ENCODE measurements at places on chromosomes 3 and 15.

DNA sequence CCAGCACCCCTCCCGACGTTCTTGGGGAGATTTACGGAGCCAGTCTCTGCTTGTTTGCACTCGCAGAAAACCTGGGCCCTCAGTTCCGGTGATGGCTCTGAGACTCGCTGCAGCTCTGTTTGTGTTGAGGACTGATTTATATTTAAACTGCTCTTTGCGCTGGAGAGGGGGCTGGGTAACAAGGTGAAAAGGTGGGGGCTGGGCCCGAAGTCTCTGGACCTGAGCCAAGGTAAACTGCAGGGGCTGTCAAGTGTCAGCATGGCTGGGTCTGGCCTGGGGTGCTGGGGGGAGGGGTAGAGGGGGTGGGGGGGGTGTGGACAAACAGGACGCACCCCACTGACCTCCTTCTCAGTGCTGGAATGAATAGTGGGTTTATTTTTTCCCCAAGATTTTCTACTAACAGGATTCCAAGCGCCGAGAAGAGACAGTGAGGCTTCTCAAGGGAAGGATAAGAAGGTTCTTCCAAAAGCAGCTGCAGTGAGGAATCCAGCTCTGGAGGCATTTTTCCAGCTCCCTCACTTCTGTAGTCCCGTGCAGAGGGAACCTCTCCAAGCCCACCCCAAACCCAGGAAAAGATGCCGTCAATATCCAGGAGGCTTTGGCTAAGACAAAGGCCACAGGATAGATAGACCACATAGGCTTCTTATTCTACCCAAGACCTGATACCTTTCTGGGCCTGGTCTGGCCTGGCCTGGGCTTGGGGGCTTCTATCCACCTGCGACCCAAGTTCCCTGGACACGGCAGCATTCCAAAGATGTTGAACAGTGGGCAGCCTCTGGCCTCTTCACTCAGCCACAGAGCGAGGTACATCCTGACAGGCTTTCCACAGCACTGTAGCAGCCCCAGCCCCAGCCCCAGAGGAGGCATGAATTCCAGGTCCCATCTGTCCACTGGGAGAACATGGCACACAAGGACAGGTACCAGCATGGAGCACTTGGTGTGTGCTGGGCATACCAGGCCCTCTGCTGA lies 938 bp upstream of the SLCO2A1 start:
- DNase-seq, result no peak

DNA sequence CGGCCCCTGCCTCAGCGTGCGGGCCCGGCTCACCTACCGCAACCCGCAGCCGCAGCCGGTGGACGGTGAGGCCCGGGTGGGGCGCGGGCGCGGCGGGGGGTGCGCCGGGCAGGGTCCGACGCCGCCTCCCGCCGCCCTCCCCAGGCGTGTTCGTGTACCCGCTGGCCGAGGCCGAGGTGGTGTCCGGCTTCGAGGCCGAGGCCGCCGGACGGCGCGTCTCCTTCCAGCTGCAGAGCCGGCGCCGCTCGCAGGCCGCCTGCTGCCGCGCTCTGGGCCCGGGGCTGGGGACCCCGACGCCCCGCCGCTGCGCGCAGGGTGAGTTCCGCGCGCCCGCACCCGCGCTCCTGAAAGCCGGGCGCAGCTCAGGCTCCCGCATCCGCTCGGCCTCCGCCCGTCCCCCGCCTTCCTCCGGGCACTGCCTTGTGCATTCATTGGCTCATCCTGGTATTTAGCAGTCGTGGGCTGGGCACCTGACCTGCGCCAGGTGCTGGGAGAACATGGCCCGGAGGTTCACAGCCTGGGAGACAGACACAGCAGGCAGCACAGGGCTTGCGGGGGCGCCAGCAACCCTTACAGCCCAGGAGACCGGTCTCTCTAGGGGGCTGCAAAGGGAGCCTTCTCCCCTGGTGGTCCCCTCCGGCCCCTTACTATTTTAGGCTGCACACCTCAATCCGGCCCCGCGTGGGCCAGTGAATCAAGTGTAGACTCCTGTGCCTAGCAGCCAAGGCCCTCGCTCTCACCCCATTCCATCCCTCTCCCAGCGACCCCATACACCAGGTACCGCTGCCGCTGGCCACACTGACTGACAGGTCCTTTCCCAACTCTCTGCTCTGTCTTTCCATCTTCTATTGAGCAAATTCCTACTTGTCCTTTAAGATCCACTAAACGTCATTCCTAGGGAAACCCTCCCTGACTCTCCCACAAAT lies 1.5 kb downstream of the VWA5B2 start:
- no peak for DNase-seq

DNA sequence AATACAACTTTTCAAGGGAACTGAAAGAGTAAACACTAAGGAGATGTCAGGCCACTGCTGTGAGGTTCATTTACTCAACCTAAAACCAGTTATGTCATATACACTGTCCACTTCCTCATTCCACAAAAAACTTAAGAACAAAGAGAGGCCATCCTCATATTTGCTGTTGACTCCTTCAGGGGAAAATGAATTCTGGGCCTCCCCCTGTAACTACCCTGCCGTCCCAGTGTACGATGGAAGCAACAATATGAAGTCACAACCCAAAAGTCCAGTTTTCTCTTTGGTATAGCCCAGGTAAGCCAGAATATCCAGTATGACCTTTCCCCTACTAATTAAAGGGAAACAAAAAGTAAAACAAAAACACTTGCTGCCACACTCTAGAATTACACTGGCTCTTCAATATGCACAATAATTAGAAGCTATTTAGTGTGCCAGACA lies 16.2 kb downstream of the CEP152 start:
- DNase-seq, result no peak

DNA sequence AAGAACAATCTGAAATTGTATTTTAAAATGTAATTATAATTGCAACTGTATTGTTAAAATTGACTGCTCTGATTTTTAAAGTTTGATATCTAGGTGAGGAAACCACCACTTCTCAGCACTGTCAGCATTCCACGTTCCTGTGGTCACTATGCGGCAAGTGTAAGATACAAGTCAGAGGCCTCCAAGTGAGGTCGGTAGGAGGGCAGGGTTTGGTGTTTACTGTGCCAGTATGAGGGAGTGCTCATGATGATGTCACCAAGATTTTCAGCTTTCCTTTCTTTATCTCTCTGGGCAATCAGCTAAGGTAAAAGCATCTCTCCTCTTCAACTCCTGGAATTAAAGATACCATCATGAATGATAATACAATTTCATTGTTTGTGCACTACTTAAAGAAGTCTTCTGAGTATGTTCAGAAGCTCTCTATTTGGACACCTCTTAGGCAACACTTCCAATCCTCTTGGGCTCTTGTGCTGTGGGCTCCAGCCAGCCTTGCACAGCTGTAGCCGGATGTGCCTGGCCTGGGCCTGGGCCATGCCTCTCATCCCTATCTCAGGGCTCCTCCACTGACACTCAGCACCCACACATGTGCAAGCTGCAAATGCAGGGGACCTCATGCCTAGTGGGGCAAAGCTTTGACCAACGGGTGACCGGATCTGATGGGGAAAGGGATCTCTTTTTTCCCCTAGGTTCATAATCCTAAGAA lies 42.9 kb downstream of the CCR3 start:
- no peak for DNase-seq

DNA sequence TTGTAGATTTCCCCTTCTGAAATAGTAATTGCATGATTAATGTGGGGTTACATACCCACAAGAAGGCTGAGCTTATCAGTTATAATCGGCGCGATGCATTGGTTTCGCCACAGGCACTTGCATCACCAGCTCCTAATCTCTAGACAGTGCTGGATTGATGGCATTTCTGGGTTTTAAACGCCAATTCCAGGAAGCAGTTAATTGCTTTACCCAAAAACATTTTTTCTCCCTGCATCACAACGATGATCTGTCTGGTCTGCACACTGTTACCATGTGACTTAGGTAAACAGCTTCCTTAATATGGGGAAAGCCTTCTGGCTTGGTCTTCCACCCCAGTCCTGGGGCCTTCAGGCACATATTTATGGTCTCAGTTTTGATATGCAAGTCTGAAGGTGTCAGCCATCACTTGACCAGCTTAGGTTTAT lies 70.0 kb upstream of the HEG1 start:
- no peak for DNase-seq

DNA sequence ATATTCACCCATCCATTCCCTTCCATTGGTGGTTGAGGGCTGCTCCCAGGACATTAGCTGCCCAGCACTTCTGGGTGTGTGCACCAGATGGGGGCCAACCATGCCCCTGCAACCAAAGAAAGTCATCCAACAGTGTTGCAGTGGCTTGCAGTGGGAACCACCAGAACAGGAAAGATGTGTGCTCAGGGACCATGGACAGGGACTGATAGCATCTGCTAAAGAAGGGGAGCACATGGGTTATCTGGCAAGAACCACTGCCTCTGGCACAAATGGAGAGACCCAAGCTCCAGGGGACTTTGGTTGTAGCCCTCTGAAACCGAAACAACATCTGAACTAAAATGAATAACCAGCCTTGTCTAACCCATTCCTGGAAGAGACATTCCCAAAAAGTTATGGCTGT lies 8.1 kb downstream of the DCLK3 start:
- DNase-seq, result no peak

GRCh38 chr3:145623349-145623748 lies 537.6 kb downstream of the PLOD2 start:
- no peak for DNase-seq

DNA sequence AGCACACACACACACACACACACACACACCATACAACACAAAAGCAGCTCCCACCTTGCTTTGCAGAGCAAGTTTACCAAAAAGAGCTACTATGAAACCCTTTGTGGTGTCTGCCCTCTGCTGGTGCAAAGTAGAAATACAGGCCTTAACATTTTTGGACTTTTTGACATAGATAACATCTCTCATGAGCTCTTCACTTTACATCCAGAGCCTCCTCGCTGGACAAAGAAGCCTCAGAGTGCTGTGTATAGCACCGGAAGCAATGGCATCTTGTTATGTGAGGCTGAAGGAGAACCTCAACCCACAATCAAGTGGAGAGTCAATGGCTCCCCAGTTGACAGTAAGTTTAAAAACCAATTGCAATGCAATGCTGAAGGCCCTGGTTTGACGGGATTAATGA lies 157.9 kb downstream of the CHL1 start:
- DNase-seq, result no peak

DNA sequence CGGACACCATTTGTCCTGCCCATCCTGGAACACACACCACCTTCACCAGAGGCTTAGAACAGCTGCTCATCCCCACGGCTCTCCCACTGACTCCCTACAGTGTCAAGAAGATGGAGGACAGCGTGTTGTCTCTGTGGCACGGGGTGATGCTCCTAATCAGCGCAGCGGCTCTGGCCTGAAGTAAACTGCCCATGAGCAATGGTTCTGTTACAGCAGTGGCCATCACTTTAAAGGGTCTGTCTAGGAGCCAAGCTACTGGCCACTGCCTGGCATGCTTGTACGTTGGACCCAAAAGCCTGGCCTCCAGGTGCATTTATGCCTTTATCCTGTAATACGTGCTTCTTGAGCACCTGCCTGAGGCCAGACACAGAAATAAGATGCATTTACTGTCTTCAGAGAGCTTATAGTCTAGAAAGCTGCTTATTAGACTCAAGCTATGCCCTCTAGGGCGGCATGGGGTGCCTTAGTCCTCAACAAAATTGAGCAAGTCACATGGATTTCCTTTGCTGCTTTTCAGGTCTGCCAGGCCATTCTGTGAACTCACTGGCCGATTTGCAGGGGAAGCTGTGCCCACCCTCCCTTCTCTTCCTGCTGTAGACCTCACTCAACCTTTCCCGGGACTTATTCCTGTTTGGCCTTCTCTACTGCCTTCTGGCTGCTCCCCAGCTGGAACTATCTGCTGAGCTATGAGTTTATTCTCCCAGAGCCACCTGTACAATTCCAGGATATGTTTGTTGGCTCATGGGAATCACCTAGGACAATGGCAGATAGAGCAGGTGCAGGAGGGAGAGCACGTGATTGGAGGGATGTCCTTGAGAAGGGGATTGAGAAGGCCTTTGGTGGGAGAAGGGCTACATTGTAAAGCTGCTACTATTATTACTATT lies 51.9 kb downstream of the STARD5 start:
- no peak for DNase-seq

DNA sequence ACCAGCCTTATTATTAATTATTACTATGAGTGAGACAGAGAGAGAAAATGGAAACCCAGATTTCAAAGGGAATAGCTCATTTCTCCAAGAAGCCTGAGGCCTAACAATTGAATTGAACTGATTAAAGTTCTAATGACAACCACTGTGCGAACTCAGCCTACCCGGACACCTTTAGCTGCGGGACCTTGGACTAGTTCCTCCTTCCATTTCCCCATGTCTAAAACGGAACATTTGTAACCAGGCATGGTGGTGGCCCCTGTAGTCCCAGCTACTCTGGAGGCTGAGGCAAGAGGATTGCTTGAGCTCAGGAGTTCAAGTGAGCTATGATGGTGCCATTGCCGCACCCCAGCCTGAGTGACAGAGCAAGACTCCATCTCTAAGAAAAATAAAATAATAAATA lies 16.4 kb upstream of the RTP2 start:
- DNase-seq, result no peak

GRCh38 chr3:178850450-178851190 lies 221.0 kb downstream of the ZMAT3 start:
- no peak for DNase-seq

- DNase-seq, result no peak
Measured at GRCh38 chr3:147462856-147463255, 53.7 kb downstream of the ZIC1 start.

Data from stimulated activated CD4-positive, alpha-beta T cell treated with anti-CD3 and anti-CD28 coated beads, Interleukin-15, amount 100 ng/mL, for 1 hour (primary cell).